HFFc6 (cell line): ENCODE measurements at places on chromosomes 13 and 19. TPM values are rescaled to one million over a fixed set of nuclear protein-coding genes. Genes with fewer than 3 reads are reported as not detected.

DNA sequence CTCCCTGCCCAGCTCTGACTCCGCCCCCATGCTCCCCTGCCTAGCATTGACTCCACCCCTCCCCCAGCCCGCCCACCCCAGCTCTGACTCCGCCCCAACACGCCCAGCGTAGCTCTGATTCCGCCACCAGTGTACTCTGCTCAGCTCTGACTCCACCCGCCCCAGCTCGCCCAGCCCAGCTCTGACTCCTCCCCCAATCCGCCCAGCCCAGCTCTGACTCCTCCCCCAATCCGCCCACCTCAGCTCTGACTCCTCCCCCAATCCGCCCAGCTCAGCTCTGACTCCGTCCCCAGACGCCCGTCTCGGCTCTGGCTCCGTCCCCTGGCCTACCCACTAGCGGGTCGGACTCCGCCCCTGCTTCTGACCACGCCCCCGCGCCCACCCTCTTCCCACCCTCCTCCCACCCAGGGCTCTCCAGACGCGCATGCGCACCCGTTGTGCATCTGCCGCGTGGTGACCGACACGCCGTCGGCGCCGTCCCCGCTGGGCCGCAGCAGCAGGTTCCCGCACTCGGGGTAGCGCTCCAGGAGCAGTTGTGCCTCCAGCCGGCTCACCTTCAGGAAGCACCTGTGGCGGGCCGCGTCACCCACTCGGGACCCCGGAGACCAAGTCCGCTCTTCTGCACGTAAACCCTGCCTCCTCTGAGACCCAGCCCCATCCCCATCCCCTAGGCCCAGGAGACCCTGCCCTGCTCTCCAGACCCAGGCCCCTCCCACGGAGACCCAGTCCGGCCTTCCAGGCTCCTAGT lies 10.2 kb downstream of the STAP2 start:
- peak; percentile 89 for DNase-seq

DNA sequence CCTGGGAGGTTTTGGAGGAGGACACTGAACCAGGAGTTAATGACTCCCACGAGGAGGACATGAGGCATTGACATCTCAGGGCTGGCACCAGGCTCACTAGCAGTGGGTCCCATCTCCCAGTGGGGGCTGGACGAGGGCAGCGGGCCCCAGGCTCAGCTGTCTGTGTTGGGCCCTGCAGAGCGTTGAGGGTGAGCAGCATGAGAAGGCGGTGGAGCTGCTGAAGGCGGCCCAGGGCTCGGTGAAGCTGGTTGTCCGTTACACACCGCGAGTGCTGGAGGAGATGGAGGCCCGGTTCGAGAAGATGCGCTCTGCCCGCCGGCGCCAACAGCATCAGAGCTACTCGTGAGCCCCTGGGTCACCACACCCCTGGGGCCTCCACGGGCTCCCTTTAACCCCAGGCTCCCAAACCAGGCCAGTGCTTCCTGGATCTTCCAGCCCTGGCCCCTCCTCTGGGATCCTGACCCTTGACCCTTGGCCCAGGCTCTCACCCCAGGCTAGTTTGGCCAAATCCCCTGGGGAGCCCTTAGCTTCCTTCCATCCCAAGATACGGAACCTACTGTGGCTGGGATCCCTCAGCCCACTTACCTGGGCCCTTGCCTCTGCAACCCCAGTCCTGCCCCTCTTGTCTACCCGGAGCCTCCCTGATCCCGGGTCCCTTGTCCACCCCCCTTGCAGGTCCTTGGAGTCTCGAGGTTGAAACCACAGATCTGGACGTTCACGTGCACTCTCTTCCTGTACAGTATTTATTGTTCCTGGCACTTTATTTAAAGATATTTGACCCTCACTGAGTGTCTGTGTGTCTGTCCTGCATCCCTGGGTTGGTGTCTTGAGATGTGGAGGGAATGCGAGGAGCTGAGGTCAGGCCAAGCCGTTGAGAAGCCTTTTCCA lies 1.0 kb downstream of the C19orf73 start:
- no peak for DNase-seq

DNA sequence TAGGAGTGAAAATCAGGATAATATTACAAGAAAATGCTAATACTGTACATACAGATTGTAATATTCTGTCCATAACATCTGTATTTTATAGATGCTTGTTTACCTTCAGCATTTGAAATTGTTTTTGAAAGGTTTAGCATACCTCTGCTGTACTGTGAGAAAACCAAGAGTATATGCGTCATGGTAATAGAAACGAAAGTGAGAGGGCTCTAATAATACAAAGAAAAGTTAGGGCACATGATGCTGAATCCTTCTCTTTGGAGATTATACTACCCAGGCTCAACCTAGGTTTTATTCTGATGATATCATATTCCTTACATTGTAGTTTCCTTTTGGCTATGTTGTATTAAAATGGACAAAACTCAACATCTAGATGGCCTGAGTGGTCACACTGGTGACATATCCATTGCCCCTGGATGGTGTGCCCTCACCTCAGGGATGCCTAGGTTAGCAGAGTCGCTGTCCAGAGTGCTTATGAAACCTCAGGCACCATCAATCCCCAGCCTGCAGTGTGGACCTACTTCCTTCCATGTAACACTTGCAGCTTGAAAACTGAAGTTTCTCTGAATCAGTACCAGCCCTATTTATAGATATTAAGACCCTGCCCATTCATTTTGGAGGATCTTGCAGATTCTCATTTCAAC lies 253.7 kb downstream of the KCTD12 start:
- DNase-seq, result no peak

The DENND1C gene
- total RNA-seq, result not detected in 3 replicates

GRCh38 chr19:1580957-1581356 lies 11.7 kb downstream of the MBD3 start:
- DNase-seq, result no peak

DNA sequence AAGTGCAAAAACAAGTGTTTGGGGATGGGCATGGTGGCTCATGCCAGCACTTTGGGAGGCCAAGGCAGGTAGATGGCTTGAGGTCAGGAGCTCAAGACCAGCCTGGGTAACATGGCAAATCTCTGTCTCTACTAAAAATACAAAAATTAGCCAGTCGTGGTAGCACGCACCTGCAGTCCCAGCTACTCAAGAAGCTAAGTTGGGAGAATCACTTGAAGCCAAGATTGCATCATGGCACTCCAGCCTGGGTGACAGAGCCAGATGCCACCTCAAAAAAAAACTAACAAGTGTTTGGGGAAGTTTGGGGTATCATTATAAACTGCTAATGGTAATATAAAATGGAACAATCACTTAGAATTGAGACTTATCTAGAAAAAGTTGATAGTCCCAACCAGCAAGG lies 24.6 kb downstream of the XPO4 start:
- no peak for DNase-seq

DNA sequence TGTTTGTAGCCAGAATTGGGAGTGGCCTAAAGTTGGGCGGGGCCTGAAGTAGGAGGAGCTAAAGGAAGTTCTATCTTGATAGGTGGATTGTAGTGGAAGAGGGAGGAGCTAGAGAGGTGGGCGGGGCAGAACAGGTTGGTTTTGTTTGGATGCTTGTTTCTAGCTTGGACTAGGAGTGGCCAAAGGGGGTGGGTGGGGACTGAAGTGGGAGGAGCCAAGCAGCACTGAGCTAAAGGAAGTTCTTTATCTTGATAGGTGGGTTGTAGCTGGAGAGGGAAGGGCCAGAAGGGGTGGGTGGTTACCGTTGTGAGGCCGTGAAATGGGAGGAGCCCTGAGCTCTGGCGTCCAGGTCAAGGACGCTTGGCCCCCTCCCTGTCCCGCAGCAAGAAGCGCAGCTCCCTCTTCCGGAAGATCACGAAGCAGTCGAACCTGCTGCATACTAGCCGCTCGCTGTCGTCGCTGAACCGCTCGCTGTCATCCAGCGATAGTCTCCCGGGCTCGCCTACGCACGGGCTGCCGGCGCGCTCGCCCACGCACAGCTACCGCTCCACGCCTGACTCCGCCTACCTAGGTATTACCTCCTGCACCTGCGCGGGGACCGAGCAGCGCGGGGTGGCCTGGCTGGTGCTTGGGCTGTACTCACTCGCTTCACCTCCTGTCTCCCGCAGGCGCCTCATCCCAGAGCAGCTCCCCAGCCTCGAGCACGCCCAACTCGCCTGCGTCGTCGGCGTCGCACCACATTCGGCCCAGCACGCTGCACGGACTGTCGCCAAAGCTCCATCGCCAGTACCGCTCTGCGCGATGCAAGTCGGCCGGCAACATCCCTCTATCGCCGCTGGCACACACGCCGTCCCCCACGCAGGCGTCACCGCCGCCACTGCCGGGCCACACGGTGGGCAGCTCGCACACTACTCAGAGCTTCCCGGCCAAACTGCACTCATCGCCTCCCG lies 8.0 kb downstream of the DNASE2 start:
- DNase-seq, result peak; percentile 31

The AMER2 gene
- not detected in 3 replicates for total RNA-seq

DNA sequence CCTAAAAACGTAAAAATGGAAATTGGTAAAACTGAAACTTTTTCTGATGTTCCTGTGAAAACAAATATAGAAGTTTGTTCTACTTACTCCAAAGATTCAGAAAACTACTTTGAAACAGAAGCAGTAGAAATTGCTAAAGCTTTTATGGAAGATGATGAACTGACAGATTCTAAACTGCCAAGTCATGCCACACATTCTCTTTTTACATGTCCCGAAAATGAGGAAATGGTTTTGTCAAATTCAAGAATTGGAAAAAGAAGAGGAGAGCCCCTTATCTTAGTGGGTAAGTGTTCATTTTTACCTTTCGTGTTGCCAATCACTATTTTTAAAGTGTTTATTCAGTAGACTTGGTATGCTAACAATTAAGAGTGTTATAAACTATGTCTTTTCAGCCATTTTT lies 25.6 kb downstream of the BRCA2 start:
- DNase-seq, result no peak

DNA sequence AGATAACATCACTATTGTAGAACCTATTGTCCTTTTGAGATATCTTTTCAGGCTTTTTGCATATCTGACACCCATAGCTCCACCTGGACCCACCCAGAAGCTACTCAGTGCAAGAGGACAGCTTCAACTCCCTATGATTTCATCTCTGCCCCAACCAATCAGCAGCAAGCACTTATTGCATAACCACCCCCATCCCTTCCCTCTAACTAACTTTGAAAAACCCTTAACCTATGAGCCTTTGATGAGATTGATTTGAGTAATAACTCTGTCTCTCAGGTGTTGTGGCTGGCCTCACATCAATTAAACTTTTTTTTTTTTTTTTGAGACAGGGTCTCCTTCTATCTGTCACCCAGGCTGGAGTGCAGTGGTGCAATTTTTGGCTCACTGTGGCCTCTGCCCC lies 13.4 kb upstream of the MTRF1 start:
- DNase-seq, result no peak

DNA sequence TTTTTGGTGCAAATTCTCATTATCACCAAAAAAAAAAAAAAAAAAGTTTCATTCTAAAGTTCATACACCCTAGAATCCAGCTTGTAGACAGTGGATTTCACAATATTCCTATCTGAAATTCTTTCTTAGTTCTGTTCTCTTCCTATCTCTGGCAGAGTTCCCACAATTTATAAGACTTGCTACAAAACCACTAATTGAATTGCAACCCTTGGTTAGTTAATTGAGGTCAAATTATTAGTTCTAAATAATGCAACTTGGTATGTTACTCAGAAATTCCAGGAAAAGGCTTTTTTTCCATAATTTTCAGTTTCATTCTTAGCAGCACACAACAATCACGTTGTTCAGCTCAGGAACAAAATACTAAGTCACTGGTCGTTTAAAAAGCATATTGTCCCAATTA lies 58.5 kb downstream of the SPATA13 start:
- DNase-seq, result no peak

DNA sequence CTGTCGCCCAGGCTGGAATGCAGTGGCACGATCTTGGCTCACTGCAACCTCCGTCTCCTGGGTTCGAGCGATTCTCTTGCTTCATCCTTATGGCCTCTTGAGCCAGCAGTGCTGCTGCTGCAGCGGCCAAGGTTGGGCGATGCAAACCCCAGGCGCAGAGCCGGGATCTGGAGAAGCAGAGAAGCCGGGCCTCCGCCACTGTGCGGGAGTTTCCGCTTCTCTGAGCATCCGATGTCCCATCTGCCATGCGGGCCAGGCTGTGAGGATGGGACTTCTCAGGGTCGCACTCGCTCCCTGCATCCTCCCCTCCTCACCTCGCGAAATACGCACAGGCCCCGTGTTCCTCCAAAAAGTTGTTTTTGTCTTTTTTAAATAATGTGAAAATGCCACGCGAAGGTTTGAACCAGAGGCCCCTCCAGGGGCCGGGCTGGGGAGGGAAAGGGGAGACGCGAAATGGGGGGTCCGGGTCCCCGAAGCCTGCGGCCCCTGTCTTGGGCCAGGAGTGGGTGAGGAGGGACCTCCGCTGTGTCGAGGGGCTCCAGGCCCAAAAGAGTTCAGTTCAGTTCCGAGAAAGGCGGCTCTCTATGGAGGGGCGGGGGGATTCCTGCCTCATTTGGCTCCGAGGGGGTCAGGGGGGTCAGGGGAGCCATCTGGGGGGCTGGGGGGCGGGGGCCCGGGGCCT lies 15.9 kb downstream of the CYTH2 start:
- DNase-seq, result no peak

The GPR183 gene
- total RNA-seq, result not detected in 3 replicates

DNA sequence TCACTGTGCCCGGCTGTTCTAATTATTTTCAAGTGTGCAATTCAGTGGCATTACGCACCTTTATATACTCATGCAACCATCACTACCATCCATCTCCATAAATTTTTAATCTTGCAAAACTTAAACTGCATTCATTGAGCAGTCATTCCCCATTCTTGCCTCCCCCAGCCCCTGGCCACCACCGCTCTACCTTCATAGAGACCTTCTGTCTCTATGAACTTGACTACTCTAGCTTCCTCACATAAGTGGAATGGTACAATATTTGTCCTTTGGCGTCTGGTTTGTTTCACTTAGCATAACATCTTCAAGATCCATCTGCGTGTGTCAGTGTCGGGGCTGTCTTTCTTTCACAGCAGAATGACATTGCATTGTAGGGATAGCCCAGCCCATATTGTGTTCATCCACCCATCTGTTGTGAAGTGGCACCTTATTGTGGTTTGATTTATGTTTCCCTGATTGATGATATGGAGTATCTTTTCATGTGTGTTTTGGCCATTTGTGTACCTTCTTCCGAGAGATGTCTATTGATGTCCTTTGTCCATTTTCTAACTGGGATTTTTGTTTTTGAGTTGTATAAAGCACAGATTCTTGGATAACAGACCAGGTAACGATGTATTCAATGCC lies 64.8 kb upstream of the FLT1 start:
- DNase-seq, result no peak

GRCh38 chr19:31546205-31546960 lies 197.1 kb upstream of the TSHZ3 start:
- no peak for DNase-seq

The S1PR4 gene
- total RNA-seq, result not detected in 2 replicates

GRCh38 chr19:47013041-47013517 lies 6.6 kb upstream of the NPAS1 start:
- peak; percentile 65 for DNase-seq
